Activated gamma-delta T cell treated with anti-CD3 and anti-CD28 coated beads, Interleukin-2, amount 50 U/mL, for 16 hours (primary cell): ENCODE measurements at places on chromosomes 3 and 15.

GRCh38 chr3:61928776-61929314, 367.5 kb downstream of the PTPRG start:
- no peak for DNase-seq

GRCh38 chr15:25439369-25439836, 579 bp upstream of the UBE3A start:
- no peak for DNase-seq

DNA sequence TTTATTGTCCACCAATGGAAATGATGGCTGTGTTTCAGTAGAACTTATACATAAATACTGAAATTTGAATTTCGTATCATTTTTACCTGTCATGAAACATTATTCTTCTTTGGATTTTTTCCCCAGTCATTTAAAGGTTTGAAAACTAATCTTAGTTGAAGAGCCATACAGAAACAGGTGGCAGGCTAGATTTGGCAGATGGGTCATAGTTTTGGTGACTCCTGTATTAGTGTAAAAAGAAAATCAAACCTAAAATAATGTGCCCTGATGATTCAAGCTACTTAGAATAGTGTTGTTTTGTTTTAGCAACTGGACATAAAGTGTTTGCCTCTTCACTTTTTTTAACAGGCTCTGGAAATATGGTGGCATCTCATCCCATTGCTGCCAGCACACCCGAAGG, 68.9 kb downstream of the SIDT1 start:
- no peak for DNase-seq

DNA sequence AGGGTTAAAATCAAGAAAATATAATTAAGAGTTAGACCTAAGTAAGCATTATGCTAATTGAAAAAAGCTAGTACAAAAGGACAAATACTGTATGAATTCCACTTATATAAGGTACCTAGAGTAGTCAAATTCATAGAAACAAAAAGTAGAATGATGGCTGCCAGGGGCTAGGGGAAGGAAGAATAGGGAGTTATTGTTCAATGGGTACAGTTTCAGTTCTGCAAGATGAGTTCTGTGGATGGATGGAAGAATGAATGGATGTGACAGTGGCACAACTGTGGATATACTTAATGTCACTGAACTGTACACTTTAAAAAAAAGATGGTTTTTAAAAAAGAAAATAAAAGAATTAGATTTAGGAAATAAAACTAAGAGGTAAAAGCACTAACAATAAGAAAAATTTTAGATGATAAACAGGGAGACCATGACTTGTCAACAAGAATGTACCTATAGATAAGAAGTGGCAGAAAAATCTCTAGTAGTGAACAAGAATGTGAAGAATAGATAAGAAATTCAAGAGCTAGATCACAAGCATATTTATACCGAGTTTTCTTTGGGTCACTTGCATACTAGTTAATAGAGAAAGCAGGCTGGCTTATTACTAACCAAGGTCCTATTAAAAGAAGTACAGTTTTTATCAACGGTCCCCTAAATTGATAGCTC, 5.5 kb downstream of the IFT80 start:
- no peak for DNase-seq

DNA sequence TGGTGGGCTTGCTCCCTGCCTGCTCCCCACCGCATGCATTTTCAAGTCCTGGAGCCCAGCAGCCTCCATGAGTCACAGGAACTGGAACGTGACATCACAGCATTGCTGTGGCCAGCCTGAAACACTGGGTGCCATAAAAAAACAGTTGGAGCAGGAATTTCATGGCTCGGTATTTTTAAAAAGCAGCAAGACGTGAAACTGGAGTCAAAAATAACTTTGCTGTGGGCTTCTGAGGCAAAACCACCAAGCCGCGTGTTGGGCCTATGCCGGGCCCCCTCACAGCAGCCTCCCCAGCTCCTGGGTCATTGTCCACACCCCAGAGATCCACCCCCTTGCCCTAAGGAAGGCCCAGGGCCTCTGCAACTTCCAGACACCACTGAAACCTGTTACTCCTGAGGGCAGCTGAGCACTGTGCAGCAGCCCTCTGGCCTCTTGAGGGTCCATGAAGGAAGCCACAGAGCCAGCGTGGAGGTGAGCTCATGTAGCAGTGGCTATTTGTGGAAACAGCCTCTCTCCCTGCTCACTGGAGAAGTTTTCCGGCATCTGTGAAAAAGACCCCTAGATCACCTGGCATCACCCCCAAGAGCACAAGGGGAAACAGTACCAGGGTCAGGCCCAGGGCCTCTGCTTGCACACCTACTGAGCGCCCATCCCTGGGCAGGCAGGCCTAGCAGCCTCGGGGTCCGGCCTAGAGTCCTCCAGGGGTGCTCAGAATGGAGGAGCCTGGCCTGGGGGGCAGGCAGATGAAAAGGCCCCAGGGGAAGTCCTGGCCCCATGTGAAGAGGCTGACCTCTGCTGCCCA, 34.0 kb upstream of the DUSP7 start:
- DNase-seq: no peak

DNA sequence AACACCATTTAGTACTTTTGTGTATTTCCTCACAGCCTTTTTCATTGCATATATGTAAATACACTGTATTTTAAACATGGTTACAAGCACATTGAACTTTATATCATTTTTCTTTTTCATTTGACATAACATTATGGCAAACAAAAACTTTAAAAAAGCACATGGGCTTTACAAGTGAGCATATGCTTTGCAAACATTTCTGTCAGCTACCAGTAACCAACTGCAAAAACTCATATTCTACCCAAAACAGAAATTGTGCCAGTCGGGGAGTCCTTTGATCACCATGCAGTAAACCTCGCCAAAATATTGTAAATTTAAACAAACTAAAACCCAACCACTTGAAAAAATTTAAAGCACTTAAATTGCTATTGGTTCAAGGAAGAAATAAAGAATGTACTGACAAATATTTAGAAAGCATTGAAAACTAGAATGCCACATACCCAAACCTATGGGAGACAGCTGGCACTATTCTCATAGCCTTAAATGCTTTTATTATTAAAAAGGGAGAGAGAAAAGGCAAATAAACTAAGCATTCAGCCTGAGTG, 24.4 kb downstream of the ZNF710 start:
- DNase-seq: no peak

DNA sequence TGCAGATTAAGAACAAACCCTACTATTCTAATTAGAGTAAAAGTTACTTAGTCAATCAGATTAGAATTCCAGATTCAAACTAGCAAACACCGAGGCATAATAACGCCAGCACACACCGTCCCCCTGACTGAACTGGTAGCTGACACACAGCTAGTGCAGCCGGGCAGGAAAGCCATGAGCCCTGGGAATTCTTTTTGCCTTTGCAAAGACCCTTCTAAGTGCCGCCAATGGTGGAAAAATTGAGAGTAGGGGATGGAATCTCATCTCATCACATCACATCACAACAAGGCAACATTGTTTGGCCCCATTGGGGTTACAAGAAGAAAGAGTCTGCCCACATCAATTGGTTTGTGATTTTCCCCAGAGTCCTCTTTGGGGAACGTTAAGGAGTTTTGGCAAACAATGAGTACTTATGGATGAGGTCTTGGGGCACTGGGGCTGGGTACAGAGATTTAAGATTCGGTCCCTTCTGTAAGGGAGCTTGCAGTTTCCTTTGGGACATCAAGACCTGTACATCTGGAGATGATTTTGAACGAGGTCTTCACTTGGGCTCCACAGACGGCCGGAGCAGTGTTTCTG, 120.4 kb upstream of the MEF2A start:
- DNase-seq: no peak

GRCh38 chr3:186283096-186283495, 78.9 kb downstream of the DGKG start:
- no peak for DNase-seq

DNA sequence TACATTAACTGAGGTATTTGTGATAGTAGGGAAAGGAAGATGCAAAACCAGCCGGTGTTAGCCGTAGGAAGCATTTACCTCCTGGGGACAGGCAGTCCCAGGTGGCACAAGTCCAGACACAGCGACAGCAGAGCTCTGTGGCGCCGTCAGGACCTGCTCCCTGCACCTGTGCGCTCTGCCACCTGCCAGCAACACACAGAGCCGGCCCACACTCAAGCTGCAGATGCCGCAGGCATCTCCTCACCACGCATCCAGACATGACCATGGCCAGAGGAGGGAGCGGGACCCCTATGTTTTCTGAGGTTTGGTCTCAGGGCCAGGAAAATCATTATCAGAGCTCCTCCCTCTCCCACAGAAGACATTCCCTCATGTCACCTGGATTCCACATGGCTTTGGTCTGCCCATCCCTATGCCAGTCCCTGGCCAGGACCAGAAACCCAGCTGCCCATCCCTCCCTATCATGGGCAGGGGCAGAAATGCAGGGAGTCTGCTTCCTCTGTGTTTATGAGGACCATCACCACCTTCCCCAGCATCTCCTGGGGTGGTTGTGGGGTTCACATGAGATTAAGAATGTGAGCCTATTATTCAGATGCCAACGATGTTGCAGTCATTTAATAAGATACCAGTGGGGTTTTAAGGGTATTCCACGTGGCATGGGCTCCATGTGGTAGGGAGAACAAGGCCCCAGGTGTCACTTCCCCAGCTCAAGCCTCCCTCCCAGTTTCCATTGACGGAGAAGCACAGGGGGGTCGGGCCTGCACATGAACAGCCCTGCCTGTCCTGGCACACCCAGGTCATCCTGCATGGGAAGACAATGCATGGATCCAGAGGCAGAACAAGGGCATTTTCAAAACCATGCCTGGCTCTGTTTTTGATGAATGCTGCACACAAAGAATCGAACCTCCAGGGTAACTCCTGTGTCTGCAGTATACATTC, 251.1 kb downstream of the OCA2 start:
- no peak for DNase-seq

DNA sequence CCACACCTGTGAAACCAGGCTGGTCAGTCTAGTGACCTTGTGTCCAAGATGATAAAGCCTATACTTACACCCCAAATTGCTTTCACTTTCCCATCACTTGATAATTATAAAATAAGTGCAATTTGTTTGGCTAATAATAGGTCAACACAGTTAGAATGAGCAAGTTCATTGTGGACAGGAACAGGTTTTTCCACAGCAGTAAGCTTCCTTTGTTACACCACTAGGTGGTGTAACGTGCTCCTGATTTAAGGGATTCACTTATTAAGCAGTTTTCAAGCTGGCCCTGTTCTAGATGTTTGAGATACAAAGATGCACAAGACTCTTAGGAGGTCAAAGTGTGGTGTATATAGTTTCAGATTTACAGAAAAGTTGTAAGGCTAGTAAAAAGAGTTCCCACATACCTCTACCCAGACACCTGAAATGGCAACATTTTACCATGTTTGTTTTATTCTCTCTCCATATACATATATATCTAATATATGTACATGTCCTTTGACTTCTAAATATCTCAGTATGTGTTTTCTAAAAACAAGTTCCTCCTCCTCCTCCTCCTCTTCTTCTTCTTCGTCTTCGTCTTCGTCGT, 6.8 kb upstream of the MFSD1 start:
- no peak for DNase-seq

- no peak for DNase-seq
Measured at GRCh38 chr3:97232393-97233034, 418.1 kb downstream of the EPHA6 start.

GRCh38 chr15:26394801-26395200, 378.1 kb downstream of the GABRB3 start:
- no peak for DNase-seq

GRCh38 chr3:123953735-123954134, 7.3 kb downstream of the CCDC14 start:
- DNase-seq: no peak

DNA sequence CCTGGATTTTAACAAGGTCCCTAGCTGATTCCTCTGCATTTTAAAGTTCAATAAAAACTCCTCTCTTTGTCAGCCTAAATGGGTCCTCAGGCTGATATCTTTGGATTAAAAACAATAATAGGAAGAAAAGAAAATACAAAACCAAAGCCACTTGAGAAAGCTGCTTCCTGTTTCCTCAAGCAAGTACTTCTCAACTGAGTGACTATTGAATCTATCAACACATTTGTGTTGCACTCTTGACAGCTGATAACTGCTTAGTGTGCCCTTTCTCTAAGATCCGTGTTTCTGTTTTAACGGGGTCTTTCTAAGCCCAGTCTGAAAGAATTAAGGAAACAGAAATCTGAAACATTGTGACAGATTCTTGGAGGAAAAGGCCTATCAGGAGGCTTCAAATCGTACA, 410.7 kb downstream of the GRM7 start:
- DNase-seq: no peak

- DNase-seq: no peak
Measured at GRCh38 chr15:27220199-27220598, 249.2 kb downstream of the GABRG3 start.

- DNase-seq: no peak
Measured at GRCh38 chr3:32340039-32340438, 51.6 kb upstream of the CMTM7 start.

DNA sequence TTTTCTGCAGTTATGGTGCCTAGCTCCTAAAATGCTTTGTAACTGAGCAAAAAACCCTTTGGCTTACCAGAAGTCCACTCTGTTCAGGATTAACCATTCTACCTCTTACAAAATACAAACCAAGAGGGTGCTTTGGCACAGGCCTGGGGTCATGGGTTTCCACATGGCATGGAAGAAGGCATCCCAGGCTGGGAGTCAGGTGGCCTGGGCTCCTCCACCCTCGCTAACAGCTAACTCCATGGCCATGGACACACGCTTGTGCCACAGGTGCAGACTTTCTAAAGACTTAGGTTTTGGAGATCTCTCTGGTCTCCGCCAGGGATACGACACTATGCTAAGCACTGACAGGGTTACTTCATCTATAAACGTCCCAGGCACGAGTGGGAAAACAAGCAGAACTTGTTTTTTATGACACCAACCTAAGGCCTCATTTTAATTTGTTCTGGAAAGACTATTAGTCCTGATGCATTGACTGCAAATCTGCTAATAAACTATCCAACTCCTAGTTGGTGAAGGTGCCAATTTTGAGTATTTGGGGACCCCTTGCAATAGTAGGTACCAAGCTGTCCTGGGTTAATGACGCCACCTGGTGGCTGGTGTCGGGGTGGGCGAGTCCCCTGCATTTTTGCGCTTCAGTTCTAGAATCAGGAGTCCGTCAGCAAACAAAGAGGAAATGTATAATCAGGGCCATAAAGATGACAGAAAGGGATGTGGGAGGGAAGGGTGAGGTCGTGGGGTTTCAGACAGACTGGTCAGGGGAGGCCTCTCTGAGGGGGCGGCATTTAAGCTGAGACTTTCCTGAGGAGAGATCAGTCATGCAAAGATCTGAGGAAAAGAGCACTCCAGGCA, 10.3 kb upstream of the ALDH1A3 start:
- no peak for DNase-seq

- DNase-seq: no peak
Measured at GRCh38 chr15:73756947-73757513, 3.9 kb upstream of the INSYN1 start.

DNA sequence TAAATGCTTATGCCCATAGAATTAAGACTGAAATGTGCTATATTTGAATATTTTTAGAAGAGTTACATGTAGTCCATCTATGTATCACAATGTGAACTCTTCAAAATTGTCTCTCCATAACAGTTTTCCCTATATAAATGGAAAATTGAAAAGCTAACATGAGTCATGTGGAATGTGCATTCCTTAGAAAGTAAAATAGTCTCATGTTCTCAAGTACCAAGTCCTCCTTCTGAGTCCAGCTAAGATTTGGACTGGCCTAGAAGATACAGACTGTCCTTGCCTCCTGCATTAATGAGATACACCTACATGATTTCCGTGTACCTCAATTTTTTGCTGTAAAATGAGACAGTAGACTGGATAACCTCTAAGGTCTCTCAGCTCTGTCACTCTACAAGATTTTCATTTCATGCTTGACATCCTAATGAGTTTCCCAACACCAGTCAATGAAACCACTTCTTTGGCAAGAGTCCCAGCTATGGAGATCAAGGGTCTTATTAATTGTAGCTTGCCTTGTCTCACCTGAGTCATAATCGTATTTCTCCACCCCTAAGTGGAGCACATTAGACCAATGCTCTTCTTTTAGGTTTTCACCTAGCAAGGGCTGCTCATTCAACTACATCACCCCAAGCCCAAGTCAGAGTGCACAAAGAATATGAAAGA, 350.6 kb upstream of the IL12A start:
- no peak for DNase-seq
